NCI-H2081 treated with DMSO at 0.1 percent for 48 hours (cell line): ENCODE measurements at places on chromosomes 7 and 10.

DNA sequence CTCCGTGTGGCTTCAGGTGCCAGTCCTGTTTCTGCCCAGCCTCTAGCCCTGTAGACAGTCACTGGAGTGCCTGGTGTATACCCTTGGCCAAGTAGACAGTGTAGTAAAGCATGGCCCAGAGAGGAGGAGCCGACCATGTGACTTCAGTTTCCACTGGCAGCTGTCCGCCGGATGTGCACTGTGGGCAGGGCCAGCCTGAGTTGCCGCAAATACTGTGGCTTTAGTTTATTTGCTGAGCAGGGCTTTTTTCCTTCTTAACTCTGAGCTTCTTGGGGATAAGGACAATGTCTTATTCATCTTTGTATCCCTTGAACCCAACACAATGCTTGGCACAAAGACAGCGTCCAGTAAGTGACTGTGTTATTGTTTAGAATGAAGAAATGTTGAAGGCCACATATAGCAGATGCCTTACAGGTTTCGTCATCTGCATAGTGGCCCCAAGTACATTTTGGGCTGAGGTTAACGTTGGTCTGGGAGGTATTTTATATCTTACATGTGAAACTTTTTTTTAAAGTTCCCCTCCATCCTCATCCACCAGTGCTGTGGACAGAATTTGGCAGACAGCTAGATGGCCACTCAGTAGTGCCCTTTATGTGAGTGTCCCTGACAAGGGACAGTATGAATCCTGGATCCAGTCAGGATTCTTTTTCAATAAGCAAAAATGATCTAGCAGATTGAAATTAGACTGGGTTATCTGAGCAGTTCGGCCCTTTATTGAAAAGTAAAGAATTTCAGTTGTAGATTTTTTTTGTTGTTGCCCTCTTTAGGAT lies 40.6 kb downstream of the CYP17A1 start:
- DNase-seq, result no peak

DNA sequence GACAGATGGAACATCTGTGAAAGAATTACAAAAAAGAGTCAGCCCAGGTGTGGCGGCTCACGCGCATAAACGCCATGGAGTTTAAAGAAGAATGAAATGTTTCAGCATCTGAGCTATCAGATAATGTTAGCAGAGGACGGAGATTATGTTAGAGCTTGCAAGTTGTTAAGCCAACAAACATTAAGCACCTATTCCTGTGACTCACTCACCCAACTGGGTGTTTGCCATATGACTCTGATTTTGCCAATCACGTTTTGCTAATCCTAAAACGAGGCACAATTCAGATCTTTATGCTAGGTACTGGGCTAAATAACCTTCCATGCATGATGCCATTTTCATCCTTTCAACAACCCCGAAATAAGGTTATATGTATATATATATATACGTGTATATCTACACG lies 29.0 kb upstream of the CCNY start:
- DNase-seq, result no peak

DNA sequence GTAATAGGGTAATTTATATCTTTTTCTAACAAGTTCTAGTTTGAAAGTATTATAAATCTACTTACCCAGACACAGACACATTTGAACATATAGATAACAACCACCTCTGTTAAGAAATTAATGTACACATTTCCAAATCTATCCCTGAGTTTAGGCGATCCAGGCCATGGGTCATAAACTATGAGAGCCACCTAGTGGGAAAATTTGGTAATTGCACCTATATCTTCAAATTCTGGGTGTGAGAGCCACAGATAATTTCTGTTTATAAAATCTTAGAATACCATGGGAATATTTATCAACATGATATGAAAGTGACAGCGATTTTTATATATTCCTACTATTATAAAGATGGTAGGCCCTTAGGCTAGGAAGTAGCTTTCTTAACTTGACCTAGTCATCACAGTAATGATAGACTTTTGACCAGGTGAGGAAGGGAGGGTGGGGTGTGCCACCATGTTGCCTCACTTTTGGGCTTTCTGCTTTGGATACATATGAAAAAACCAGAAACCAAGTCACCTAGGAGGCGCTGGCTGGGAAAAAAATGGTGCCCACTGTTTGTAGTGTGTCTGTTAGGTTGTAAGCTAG lies 8.0 kb upstream of the EPHA1 start:
- no peak for DNase-seq

- no peak for DNase-seq
Observed at GRCh38 chr7:23661385-23661784, 18.6 kb upstream of the FAM221A start.

DNA sequence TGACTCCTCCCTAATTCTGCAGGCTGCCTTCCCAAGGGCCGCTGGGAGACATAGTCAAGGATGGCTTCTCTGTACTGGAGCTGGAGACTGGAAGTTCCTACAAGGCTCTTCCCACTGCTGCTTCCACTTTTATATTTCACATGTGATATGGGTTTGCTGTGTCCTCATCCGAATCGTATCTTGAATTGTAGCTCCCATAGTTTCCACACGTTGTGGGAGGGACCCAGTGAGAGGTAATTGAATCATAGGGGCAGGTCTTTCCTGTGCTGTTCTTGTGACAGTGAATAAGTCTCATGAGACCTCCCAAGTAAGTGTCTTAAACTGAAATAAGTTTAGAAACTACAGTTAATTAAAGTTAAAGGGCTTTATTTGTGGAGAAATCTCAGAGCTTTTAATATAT lies 47.0 kb upstream of the BICC1 start:
- DNase-seq, result no peak

- DNase-seq, result no peak
Observed at GRCh38 chr7:56218510-56218909, 102.3 kb upstream of the NUPR2 start.

GRCh38 chr10:8418631-8419030 lies 364.1 kb downstream of the GATA3 start:
- DNase-seq, result no peak

DNA sequence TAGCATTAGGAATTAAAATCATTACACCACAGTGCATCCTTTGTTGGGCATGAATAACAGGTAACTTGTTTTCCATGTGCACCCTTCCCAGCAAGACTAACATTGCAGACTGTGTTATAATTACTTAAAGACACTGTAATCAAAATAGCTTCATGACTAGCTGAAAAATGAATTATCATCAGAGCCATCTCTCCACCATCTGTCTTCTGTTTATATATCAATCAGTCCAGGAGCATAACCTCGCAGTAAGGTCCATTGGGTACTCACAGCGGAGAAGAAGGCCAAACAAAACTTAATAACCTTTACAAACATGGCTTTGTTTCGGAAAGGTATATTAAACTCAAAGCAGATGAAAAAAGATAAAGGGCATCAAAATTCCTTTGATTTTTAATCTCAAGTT lies 90.6 kb downstream of the ODAD2 start:
- no peak for DNase-seq

GRCh38 chr7:112385516-112385915 lies 64.7 kb upstream of the IFRD1 start:
- no peak for DNase-seq

DNA sequence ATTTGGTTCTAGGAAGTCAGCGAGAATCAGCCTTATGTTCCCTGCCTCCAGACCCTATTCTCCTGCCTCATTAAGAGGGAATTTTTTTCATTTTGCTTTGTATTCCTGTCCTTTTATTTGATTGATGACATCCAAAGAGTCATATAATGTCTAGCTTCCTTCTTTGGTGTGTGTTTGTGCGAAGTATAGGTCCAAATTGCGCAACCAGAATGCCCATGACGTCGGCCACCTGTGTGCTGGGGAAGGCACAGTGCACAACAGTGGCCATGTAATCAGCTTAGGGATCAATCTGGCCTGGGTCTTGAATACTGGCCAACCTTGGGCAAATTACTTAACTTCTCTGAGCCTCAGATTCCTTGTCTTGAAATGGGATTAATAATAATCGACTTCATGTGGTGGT lies 206.2 kb downstream of the VTI1A start:
- no peak for DNase-seq

DNA sequence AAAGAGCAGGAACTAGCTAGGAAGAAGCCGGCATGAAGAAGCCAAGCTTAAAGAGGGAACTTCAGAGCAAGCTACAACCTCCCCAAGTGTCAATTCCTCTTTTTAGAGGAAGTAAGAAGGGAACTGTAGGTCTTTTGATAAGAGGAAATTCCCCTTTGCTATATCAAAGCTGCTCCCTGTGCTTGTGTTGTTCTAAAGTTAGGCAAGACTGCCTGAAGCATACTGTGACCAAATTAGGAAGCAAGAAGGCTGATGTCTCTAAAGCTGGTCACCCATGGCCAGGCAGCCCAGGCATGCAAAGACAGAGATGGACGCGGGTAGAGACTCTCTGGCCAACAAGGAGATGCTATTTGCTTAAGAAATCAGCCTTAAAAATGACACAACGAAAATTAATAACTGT lies 87.9 kb downstream of the RNF216 start:
- DNase-seq, result no peak

DNA sequence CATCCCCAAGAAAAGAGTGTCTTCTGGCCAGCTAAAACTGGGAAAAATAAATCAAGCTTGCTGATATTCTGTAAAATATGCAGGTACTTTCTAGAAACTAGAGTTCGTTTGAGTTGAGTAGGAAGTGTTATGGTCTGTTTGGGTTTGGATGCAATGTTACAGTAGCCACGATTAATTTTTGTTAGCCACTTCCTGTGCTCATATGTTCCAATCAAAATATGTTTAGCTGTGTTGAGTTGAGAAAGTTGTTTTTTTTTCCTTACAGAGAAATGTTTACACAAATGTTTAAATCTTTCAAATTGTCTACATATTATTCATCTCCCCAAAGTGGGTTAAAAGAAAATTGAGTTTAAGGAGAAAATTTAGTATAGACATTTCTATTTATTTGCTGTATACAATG lies 11.3 kb upstream of the LAMB1 start:
- no peak for DNase-seq

DNA sequence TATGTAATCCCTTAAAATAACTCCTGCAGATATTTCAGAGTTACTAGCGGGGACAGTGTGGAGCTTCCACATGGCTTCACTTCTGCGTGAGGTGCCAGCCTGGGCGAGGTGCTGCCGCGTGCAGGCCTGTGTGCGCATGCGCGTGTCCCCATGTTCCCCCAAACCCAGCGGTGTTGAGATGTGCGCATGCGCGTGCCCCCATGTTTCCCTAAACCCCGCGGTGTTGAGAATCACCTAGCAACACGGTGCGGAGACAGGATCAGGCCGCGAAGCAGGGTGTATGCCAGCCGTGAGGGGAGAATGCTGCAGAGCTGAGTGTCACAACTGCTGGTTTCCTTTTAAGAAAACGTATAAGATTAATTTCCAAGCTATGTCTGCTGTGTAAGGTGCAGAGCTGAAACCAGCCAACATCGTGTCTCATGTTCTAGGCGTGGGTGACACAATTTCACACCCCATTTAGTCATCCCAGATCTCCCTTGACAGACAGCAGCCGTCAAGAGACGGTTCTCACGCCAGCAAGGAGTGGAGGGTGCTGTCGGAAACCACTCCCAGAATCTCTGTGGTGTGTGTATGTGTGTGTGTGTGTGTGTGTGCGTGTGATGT lies 71.9 kb upstream of the ADARB2 start:
- DNase-seq, result no peak

DNA sequence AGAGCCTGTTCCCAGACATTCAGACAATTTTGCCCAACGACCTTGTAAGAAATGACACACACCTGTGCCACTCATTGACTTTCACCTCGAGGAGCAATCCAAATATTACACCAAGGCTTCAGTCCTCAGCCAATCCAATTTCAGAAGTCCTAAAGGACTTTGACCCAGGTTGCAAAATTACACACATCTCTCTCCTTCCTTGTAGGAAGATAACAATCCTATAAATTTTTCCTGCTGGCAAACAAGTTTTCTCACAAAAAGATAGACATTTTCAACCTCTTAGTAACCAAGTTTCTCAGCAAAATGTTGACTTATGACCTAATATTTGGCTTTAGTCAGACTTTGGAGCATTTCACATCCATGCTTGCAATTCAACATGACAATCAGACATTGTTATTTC lies 745.0 kb downstream of the GRID1 start:
- no peak for DNase-seq

DNA sequence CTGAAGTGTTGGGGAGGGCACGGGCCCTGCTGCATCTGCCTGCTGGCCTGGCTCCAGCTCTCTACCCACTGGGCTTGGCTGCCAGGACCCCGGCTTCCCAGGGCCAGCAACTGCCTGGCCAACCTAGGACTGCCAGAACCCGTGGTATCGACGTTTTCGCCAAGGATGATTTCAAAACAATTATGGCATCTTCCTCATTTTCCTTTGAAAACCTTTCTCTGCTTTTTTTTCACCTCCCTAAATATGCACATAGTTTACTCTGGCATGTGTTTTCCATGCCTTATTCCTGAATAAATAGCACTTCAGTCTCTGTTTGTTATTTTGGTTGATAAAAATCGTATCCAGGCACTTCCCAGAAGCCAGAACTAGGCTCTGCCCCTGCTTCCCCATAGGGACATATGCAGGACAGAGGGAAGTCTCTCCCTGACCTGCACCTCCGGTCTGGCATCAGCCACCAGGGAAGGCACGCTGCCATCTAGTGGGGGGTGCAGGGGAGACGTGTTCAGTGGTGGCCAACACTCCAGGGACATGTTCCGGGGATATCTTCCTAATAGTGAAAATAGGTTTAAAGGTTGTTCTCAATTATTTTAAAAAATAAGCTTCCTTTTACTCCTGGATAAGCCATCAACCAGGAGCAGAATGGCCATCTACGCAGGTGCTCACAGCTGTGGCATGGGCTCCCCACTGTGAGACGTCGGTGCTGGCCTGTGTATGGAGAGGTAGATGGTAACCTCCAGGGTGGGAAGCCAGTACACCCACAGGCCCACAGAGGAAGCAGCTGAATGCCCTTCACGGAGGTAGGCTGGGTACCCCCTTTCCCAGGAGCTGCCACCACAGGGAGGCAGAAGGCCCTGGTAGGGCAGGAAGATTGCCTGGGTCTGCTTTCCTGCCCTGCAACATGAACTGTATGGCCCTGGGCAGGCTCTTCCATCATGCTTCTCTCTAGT lies 30.7 kb upstream of the ANTXRL start:
- no peak for DNase-seq

DNA sequence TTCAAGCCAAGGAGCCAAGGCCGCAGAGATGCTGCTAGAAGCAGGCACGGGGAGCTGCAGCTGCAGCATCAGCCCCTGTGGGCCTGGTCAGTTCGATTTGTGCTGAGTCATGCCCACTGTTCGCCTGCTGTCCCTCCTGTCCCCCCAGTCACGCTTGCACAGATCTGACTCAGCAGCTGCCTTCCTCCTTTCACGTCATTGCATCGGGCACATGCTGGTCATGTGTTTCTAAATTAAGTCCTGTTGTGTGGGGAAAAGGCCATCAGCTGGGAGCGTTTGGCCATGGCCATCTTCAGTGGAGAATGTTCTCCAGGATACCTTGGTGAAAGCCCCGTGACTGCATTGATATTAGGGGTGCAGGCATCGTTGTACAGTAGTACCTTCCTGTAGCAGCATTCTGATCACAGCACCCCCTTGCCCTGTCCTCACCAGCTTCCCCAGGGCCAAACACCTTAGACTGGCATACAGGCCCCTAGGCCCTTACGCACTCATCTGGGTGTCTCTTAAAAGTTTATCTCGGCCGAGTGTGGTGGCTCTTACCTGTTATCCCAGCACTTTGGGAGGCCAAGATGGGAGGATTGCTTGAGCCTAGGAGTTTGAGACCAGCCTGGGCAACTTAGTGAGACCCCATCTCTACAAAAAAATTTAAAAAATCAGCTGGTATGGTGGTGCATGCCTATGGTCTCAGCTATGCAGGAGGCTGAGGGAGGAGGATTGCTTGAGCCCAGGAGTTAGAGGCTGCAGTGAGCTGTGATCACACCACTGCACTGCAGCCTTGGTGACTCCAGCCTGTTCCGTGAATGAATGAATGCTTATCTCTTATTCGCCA lies 23.2 kb downstream of the POR start:
- no peak for DNase-seq

GRCh38 chr10:49653273-49653929 lies 26.1 kb upstream of the C10orf53 start:
- no peak for DNase-seq
